ENCODE measurements at places on chromosomes 3 and 15. TPM values are rescaled to one million over a fixed set of nuclear protein-coding genes. Genes with fewer than 3 reads are reported as not detected.

C3orf20 gene
- total RNA-seq = not detected

THSD4 gene
- 63.7 TPM for total RNA-seq

ERC2 gene
- 0.75 TPM for total RNA-seq

GOLGA8R gene
- total RNA-seq = 1.9 TPM

HEG1 gene
- 32.6 TPM for total RNA-seq

ARRDC4 gene
- 8.4 TPM for total RNA-seq

FOXB1 gene
- not detected for total RNA-seq

RETNLB gene
- not detected for total RNA-seq

DCLK3 gene
- under 0.01 TPM for total RNA-seq

LRRFIP2 gene
- 84.0 TPM for total RNA-seq

GXYLT2 gene
- 16.1 TPM for total RNA-seq

P3H2 gene
- 14.1 TPM for total RNA-seq

IL17RD gene
- 6.5 TPM for total RNA-seq

TRIM42 gene
- total RNA-seq = not detected

DUOXA2 gene
- total RNA-seq = not detected

LRRC31 gene
- not detected for total RNA-seq

ECE2 gene
- total RNA-seq = not detected

RPUSD2 gene
- total RNA-seq = 18.0 TPM

HDC gene
- not detected for total RNA-seq

KBTBD8 gene
- 4.0 TPM for total RNA-seq

HMCES gene
- total RNA-seq = 33.1 TPM

RPP14 gene
- 18.0 TPM for total RNA-seq

ACKR4 gene
- total RNA-seq = 1.5 TPM

ADIPOQ gene
- total RNA-seq = not detected

MRPS25 gene
- total RNA-seq = 22.4 TPM

MORC1 gene
- not detected for total RNA-seq

FLNB gene
- 224 TPM for total RNA-seq

APOD gene
- 0.11 TPM for total RNA-seq

GCNT3 gene
- total RNA-seq = 0.37 TPM

ANKRD63 gene
- not detected for total RNA-seq
